ENCODE measurements at places on chromosomes 16 and 17.

GRCh38 chr16:69888005-69888590, 63.0 kb upstream of the CLEC18A start:
- no peaks in the 10 kb centered on the region for H3K4me1 ChIP-seq
- H3K4me3 ChIP-seq: no peak overlapping the region
- H3K27ac ChIP-seq: no peak overlapping the region
- DNase-seq: no peak

- H3K4me1 ChIP-seq: peaks cover 21% of the 10 kb centered on the region
- peak overlapping the region; percentile 81 for H3K4me3 ChIP-seq
- DNase-seq: no peak
Measured at GRCh38 chr16:637081-638018, 1.2 kb upstream of the METTL26 start.

DNA sequence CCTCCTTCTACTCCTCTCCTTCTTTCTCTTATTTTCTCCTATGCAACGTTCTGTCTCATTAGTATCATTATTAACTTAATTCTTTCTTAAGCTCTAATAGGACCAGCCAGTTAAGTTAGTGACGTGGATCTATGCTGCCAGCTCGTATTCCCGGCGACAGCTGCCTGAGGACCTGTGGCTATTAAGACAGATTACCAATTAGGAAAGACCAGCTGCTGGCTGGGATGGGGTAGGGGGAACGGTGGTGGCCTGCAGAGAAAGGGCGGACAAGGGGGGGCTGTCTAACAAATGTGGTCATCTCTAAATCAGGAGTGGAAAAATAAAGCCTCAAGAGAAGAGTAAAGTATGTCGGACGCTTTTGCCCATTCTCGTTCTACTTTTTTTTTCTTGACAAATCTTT, 770 bp upstream of the MYH3 start:
- H3K4me3 ChIP-seq: no peak overlapping the region
- no peak for DNase-seq
- peaks cover 3% of the 10 kb centered on the region for H3K4me1 ChIP-seq
- no peaks in the 10 kb centered on the region for H3K27me3 ChIP-seq

DNA sequence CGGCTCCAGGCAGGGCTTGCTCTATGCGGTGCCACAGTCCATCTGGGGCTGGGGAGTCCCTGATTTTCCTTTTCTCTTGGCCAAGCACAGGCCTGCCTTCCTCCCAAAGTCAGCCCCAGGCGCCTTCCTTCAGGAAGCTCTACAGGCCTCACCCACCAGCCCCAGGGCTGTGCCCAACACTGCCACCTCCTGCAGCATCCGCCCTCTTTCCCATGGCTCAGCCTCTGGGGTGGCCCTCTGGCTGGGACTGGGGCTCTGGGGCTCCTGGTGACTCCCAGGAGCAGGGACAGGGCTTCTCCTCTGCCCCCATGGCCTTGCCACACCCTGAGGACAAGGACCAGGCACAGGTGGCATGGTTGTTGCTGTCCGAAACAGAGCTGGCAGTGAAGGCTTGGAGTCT, 817 bp downstream of the ITGB4 start:
- no peaks in the 10 kb centered on the region for H3K4me1 ChIP-seq
- no peak for DNase-seq
- H3K4me3 ChIP-seq: no peak overlapping the region
- H3K36me3 ChIP-seq: no peaks in the 10 kb centered on the region
- H3K27me3 ChIP-seq: no peaks in the 10 kb centered on the region

DNA sequence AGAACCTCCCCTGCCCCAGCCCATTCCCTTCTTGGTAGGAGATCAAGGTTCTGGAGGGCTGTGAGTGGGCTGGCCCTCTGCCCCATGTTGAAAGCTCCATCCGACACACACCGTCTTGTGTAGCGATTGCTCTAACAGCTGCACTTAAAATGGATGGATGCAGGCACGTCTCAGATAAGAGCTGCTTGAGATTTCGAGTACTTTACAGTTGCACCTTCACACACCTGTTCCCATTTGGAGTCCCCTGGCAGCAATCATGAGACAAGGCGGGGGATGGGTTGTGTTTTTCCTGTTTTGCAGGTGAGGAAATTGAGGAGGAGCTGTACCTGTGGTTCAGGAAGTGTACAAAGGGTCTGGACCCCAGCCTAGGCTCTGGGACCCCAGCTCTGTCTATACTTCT, 25.6 kb upstream of the TAC4 start:
- no peak overlapping the region for H3K4me3 ChIP-seq
- peaks cover 16% of the 10 kb centered on the region for H3K4me1 ChIP-seq
- DNase-seq: no peak
- H3K36me3 ChIP-seq: no peaks in the 10 kb centered on the region
- H3K27me3 ChIP-seq: peaks cover 4% of the 10 kb centered on the region
- H3K27ac ChIP-seq: no peak overlapping the region

- no peak overlapping the region for H3K27ac ChIP-seq
- H3K4me3 ChIP-seq: no peak overlapping the region
- H3K36me3 ChIP-seq: no peaks in the 10 kb centered on the region
- H3K27me3 ChIP-seq: no peaks in the 10 kb centered on the region
- no peak for DNase-seq
- H3K4me1 ChIP-seq: no peaks in the 10 kb centered on the region
Measured at GRCh38 chr16:15777533-15778203, 79.2 kb downstream of the MYH11 start.

DNA sequence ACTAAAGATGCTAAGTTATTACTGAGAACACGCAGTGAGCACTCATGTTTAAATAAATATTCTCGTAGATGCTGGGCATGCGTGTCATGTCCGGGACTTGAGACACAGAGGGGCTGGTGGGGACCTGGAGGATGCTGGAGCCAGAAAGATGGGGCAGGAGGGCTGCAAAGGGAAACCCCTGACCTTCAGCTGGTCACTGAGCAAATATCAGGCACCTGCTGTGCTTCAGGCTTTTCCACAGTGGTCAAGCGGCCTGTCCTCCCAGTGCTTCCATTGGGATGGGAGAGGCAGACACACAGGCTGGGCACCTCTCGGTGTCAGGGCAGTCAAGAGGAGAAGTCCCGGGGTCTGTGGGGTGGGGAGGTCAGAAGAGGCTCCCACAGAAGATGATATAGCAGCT, 211.4 kb downstream of the GSG1L start:
- H3K4me1 ChIP-seq: no peaks in the 10 kb centered on the region
- no peak overlapping the region for H3K27ac ChIP-seq
- DNase-seq: no peak

GRCh38 chr16:55835581-55835980, 2.7 kb upstream of the CES1 start:
- H3K36me3 ChIP-seq: no peaks in the 10 kb centered on the region
- H3K27ac ChIP-seq: no peak overlapping the region
- DNase-seq: no peak
- no peak overlapping the region for H3K4me3 ChIP-seq

GRCh38 chr17:78132084-78132676, 1.6 kb downstream of the TMC8 start:
- H3K27me3 ChIP-seq: no peaks in the 10 kb centered on the region
- peaks cover 49% of the 10 kb centered on the region for H3K36me3 ChIP-seq
- H3K27ac ChIP-seq: peak overlapping the region; percentile 57
- H3K4me1 ChIP-seq: peaks cover 64% of the 10 kb centered on the region
- DNase-seq: peak; percentile 60

GRCh38 chr16:85767531-85767930, 16.6 kb upstream of the C16orf74 start:
- H3K27ac ChIP-seq: no peak overlapping the region
- H3K4me1 ChIP-seq: no peaks in the 10 kb centered on the region
- H3K27me3 ChIP-seq: no peaks in the 10 kb centered on the region
- H3K4me3 ChIP-seq: no peak overlapping the region
- DNase-seq: no peak

DNA sequence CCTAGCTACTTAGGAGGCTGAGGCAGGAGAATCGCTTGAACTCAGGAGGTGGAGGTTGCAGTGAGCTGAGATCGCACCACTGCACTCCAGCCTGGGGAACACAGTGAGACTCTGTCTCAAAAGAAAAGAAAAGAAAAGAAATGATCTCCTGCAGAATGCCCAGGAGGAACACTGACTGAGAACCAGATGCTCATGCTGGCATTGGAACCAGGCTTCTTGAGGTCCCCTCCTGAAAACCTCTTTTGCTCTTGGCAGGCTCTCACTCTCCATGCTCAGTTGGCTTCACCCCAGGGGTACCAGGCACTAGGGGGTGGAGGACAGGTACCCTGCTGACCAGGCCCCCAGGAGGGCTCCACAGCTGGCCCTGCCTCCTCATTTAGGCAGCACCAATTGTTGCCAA, 8.5 kb upstream of the TNFRSF17 start:
- no peak overlapping the region for H3K4me3 ChIP-seq
- H3K27ac ChIP-seq: no peak overlapping the region
- H3K4me1 ChIP-seq: no peaks in the 10 kb centered on the region
- H3K36me3 ChIP-seq: no peaks in the 10 kb centered on the region
- no peak for DNase-seq

GRCh38 chr16:4925791-4926190, 11.2 kb downstream of the PPL start:
- H3K27ac ChIP-seq: no peak overlapping the region
- DNase-seq: no peak
- H3K27me3 ChIP-seq: no peaks in the 10 kb centered on the region
- H3K4me1 ChIP-seq: no peaks in the 10 kb centered on the region

- DNase-seq: no peak
- peak overlapping the region; percentile 91 for H3K27ac ChIP-seq
- no peaks in the 10 kb centered on the region for H3K27me3 ChIP-seq
- peaks cover 15% of the 10 kb centered on the region for H3K36me3 ChIP-seq
Measured at GRCh38 chr16:14628806-14629611, 1.1 kb downstream of the PARN start.

Data from CD8-positive, alpha-beta memory T cell (primary cell).